ENCODE measurements at places on chromosomes 3 and 15.

- DNase-seq = no peak
Measured at GRCh38 chr3:14563946-14564539, 23.9 kb upstream of the GRIP2 start.

GRCh38 chr3:55160241-55160983 is 232.6 kb upstream of the LRTM1 start:
- DNase-seq = no peak

DNA sequence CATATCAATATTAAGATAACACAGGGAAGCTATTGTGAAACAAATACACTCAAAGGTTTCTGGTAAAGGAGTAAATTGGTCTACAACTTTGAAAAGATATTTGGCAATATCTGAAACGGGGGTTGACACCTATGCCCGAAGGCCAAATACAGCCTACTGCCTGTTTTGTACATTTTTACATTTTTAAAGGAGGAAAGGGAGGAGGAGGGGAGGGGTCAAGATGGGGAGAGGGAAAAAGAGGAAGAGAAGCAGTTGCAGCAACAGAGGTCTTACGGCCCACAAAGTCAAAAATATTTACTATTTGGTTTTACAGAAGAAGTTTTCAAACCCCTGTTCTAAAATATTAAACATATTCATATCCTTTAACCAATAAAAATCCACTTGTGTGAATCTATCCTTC is 94.2 kb downstream of the FMN1 start:
- no peak for DNase-seq

DNA sequence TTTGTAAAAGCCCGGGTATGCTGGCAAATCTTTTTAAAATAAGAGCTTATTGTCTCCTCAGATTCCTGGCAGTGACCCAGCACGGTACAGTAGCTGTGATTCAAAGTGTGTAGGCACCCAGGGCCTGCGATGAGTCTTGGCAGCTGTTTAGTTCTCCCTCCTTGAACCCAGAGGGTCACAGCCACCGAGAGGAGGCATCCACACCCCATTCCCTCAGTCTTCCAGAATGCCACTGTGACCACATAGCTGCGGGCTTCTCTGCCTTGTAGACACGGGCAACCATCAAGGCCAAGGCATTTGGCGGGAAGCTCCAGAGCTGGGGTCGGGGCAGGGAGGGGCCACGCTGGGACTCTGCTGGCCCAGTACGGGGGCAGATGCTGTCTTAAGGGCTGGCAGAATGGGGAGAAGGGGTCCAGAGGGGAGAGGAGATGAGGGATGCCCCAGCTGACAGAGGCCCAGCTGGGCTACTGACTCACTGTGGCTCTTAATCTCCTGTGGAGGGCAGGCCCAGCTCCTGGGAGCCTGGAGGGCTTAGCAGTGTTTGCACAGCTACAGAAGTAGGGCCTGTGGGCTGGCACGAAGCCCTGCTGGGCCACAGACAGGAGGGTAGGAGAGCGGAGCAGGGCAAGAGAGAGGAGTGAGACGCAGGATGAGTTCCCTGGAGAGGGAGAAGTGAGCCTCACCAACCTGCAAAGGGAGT is 68.8 kb upstream of the DLG1 start:
- DNase-seq = no peak

DNA sequence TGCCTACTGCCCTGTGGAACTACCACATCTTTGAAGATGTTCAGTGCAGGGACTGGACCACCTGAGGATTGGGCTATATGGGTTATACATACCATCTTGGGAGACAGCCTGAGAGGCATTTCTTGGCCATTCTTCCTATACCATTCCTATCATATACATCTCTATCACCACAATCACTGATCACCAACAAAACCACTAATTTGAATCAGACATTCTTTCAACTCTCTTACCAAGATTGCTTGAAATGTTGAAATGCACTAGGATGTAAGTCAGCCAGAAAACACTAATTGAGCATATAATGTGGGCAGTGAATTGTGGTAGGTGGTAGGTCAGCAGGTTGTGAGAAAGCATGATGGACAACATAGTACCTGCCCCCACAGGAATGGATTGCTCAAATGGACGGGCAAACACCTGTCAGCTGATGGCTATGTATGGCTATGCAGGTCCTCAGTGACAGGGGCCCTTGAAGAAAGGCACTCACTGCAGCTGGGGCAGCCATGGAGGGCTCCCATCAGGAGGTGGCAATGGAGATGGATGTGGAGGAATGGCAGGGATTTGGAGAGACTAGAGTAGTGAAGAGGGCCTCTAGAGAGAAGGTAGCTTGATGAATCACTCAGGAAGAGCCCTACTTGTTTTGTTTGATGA is 49.1 kb downstream of the AMOTL2 start:
- DNase-seq = no peak

DNA sequence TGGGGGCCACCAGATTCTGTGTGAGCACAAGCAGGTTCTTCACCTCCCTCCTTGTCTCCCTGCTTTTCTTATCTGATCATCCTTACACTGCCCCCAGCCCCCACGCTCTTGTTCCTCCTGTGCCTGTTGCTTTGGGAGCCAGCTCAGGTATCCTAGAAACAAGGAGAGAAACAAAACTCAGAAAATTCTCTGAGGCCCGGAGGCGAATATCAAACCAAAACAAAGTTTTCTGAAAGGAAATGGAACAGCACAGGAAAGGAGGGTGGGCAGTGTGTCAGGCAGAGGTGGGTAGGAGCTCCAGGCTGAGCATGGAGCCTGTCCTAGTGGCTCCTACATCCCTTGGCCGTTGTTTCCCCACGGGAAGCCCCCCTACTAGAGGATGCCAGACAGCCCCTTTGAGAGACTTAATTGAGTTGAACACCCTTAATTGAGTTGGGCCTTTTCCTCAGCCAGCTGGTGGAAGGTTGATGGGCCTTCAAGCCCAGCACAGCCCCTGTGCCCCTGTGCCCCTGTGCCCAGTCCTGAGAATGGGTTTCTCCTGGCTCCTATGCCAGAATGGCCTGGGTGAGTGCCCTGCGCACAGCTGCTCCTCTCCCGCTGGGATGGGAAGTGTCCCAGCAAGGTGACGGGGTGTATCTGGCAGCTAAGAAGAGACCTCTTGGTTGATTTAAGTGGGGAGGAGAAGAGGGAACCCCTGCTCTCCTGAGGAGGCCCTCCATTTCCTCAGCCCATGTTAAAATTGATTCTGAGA is 22.8 kb upstream of the JMJD7 start:
- DNase-seq = no peak

GRCh38 chr3:23824699-23825444 is 19.1 kb downstream of the UBE2E1 start:
- DNase-seq = no peak

DNA sequence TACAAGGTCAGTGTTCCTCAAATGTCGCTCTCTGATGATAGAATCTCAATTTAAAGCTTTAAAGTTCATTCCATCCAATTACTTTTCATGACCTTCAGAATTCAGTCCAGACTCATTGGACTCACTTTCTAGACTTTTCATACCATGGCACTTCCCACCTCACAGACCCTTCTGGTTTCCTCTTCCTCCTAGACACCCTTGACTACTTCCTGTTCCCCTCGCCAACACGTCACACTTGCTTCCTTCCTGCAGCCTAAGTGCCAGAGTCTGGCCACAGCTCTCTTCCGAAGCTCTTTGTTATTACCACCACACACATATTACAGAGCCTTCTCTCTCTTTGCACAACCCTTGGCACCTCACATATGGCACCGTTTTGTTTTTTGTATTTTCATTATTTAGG is 59.1 kb upstream of the UMPS start:
- no peak for DNase-seq

- no peak for DNase-seq
Measured at GRCh38 chr15:69587723-69588426, 135.3 kb downstream of the RPLP1 start.

DNA sequence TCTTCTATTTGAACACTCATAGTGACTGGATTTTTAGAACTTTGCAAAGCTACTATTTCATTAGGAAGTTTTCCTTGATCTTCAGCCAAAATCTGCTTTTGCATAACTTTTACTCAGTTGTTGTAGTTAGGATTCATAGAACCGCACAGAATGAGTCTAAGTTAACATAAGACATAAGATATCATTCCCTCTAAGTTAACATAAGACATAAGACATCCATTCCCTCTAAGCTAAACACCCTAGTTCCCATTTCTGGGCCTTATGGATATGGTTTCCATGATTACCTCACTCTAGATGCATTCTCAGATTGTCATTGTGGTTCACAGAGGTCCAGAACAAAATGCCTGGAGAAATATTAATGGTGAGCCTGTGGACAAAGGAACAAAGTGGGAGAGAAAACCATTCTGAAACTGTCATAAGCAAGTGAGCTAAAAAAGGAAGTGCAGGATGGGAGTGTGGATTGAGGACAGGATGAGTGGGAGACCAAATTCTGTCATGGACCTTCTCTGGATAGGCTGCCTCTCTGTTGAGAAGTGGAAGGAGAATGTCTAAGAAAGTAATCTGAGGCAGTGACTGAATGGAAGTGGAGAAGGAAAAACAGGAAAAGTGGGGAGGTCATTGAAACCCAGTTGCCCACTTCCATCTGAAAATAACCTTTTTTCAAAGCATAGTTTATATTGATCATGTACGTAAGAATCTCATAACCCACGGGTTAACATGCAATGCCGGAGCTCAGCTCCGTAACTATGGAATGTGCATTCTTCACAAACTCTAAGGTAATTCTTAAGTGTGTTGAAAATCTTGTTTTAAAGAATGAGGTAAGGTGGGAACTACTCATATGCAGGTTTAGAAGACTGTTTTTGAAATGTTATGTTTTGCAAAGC is 37.4 kb upstream of the SECISBP2L start:
- no peak for DNase-seq

Measured in omental fat pad (tissue), 4 donors.